ENCODE measurements at places on chromosomes 7 and 10.

GRCh38 chr10:71927159-71927558, 37.0 kb upstream of the CHST3 start:
- DNase-seq = no peak

GRCh38 chr7:512541-513311, 6.9 kb downstream of the PDGFA start:
- DNase-seq = no peak

DNA sequence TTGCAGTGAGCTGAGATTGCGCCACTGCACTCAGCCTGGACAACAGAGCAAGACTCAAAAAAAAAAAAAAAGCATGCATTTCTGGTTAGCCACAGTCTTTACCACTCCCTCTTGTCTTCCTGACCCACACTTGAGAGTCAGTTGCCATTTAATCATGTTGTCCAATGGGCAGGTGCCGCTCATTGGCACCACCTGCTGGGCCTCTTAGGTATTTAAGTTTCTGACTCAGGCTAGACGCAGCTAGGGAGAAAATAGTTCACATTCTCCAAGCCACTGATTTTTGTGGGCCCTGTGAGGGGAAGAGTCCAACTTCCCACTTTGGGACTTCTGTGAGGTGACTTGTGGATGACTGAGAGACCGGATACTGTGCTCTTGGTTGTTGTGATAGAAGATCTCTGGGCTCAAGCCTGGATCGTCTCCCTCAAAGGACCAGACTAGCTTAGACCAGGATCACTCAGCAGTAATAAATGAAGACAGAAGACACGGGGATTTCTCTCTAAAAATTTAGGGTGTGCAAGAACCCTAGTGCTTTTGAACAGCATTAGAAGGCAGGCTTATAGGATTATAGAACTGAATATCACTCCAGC, 26.8 kb upstream of the SORCS3 start:
- DNase-seq = no peak

- DNase-seq = peak; percentile 17
Measured at GRCh38 chr10:103936022-103936421, 18.0 kb upstream of the STN1 start.

DNA sequence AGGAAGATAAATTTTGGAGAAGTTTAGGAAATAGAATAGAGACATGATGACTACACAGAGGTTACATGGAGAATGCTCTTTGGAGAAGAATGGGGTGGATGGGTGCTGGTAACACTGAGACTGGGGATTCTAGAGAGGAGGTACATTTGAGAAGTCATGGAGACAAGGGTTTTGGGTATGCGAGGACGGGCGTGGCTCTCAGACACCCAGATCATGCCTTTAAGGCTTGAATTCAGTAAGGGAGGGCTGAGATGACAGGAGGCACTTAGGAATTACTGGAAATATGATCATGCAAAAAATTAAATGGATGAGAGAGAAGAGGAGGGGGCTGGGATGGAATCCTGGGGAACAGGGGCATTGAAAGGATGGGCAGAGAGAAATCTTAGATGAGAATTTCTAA, 168.8 kb downstream of the ITGA8 start:
- DNase-seq = no peak

DNA sequence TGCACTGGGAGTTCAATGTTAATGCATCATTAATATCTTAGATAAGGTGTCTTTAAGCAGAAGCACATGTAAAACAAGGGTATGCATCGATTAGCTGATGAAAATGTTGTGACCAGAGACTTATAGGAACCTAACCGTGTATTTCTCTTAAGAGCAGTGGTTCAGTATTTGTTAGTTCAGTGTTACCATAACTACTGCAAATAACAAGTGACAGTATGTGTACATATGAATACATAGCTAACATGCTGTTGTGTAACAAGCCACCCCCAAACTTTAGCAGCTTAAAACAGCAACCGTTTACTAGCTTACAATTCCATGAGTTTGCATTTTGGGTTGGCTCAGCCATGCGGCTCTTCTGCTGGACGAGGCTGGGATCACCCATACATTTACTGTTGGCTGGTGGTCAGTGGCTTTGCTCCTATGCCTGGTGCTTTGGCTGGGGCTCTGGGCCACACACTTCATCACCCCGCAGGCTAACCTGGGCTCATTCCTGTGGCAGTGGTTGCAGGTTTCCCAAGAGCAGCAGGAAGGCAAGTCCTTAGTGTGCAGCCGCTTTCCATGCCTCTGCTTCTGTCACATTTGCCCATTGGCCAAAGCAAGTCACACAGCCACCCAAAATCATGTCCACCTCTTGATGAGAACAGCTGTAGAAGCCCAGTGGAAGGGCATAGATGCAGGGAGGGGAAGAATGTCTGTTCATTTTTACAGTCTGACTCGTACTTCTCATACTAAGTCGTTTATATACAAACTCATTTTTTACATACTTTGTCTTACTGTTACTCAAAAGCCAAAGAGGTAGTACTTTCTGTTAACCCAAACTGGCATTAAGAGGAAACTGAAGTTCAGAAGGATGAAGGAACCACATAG, 103.3 kb upstream of the GATA3 start:
- DNase-seq = no peak

GRCh38 chr7:100680576-100681271, 7.2 kb downstream of the GNB2 start:
- no peak for DNase-seq

DNA sequence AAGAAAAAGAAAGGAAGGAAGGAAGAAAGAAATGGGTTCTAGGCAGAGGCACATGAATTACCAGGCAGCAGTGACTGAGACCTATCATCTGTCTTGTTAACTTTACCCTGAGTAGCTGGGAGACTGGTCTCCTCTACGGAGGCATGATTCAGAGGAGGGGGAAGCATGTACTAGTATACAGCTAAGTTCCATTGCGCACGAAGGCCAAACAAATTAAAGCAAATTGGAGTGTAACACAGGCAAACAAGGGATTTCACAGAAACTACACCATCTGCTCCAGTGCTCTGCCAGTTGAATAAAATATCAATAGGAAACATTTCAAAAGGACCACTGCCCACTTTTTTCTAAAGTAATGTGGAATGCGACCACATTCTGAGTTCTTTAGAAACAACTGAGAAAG, 65.9 kb upstream of the RSU1 start:
- no peak for DNase-seq

DNA sequence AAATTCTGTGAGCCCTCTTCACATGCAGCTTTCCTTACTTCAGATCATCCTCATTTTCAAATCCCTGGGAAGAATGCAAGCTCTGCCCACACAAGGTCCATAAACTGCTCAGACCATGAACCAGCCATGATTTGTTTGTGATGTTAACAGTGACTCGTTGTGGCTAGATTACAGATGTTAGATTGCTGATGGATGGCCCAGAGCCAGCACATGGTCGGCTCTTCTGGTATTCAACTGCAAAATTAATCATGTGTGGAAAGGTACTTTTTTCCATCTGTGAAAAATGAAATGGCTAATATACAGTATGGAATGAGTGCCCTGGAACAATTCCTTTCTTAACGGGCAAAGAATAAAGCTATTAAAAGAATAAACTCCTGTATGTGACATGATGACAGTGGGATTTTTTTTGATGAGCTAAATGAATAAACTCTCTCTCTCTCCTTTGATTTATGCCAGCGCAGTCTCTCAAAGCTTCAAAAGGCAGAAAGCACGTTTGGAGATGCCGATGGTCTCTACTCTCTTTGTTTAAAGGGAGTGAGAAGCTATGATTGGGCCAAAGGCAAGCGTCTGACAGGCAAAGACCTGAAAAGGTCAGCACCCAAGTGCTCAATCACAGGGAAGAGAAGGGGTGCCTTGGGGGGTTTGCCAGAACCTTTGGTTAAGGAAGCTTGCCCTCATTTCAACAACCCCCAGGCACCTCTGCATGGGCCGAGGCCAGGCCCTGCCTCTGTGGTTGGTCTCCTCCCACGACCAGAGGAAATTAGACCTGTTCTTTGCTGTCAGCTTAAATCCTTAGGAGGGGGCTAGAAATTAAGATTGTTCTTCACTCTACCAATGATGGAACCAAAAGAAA, 444.0 kb upstream of the NFE2L3 start:
- no peak for DNase-seq

- no peak for DNase-seq
Measured at GRCh38 chr7:80218723-80219122, 84.1 kb downstream of the GNAI1 start.

GRCh38 chr7:74475243-74475986, 21.7 kb downstream of the GTF2IRD1 start:
- DNase-seq = no peak

- no peak for DNase-seq
Measured at GRCh38 chr7:117083648-117084047, 130.3 kb downstream of the ST7 start.

- DNase-seq = no peak
Measured at GRCh38 chr10:133474665-133475424, 21.1 kb downstream of the SCART1 start.

DNA sequence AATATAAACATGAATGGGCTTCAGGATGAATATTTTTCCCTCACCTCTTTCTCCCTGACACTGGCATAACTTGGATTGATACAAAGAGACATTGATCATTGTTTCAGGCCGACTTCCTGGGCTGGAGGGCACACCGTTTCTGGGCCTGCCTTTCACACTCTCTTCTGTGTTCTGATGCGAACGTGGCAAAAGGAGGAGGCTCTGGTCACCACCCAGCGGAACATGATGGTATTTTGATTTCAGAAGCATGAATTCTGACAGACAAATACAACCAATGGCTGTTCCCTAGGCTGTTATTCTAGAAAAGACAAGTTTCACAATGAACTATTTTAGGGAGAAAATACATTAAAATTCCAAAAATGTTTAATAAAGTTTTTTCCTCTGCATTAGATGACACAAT, 534.5 kb upstream of the MKI67 start:
- no peak for DNase-seq

- DNase-seq = no peak
Measured at GRCh38 chr10:109838592-109839244, 84.6 kb downstream of the XPNPEP1 start.

DNA sequence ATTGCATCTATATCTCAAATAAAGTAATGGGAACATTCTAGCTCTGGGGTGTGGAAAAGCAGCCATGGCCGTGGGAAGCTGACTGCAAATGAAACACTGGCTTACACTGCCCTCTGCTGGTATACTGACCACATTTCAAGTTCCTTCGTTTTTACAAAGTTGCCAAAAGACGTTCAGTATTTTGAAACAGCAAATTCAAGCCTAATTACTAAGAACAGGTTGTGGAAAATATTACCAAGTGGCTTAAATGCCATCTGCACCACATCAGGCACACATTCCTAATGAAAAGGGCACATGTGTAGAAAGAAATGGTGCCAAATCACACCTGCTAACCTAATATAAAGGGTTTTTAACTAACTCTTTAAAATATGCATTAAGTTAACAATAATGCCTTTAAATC, 83.9 kb downstream of the JAZF1 start:
- no peak for DNase-seq

- no peak for DNase-seq
Measured at GRCh38 chr7:75667938-75668337, 70.8 kb downstream of the HIP1 start.

DNA sequence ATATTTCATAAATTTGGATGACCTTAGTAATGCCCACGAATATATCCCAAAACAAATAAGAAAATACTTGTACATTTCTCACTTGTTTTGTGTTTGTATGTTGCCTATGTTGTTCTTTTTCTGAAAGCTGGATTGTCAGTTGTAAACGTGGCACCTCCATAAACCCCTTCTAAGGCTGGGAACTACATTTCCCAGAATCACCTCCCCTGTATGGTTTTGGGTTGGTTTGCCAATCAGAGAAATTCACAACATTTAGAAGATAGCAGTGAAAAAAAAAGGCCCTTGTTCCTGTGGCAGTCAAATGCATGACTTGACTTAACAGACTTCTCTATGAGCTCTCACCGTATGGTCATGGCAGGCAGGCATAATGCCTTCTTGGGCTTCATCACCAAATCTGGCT, 676.3 kb upstream of the STEAP1 start:
- DNase-seq = no peak

GRCh38 chr10:17865351-17865750, 56.2 kb downstream of the MRC1 start:
- no peak for DNase-seq

DNA sequence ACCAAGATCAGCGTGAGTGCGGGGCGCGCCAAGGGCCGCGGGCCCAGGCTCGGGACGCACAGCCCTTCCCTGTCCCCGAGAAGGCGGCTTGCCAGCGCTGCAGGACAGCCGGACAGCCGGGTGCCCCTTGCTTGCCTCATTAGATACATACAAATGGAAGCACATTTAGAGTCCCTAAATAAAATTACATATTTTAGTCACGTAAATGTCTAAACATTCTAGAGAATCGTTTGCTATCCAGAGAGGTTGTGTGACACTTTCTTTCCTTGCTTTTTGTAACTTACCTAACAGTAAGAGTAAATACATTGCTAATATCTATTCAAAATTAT, 4.8 kb downstream of the VSTM2A start:
- DNase-seq = no peak

GRCh38 chr7:159078193-159078910, 66.3 kb downstream of the VIPR2 start:
- no peak for DNase-seq

GRCh38 chr10:73478636-73479035, 17.2 kb downstream of the PPP3CB start:
- DNase-seq = no peak

DNA sequence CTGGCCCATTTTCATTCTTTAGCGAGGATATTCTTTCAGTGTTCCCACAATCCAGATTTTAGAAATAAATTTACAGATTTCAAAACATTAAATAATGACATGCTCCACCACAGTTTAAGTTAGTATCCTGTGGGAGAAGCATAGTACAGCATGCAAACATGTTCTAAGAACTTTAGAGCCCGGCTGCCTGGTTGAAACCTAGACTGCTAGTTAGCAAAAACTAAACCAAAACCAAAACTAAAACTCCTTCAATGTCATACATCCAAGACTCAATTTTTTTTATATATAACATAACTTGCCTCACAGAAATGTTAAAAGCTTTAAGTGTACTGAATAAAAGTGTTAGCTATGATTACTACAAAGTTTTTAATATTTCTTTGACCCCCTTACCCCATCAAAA, 17.0 kb downstream of the TRA2A start:
- no peak for DNase-seq

GRCh38 chr10:78634835-78635234, 433.9 kb upstream of the ZMIZ1 start:
- no peak for DNase-seq

DNA sequence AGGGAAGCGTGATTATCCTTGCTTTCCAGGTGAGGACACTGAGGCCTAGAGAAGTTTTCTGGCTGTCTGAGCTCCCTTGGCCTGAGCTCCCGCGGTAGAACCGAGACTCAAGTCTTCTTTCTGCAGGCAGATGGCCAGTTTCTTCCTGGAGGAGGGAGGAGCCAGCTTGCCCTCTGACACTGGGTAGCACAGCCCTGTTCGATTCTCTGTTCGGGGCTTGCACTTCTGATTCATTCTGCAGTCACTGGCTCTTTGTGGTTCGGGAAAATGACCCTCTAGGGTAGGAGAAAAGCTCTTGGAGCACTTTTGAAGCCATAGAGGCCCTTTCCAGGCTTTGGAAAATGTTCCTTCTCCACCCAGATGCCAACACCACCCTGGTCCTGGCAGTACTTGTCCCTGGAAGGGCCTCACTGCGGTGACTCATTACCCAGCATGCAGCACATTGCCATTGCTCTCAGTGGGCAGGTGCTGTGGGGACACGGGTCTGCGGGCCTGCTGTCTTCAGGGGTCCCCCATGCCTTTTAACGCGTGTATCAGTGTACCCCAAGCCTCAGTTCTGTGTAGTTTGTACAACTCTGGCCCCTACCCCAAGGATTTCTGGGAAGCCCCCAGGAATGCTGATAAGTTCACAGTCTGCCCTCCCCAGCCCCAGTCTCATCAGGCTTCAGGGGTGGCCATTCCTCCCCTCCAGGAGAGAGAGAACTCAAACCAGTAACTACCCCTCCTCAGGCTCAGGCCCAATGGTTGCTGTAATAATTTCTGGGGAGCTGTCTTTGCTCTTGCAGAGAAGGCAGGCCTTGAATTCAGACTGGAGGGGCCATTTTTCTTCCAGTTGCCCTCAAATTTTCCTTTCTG, 11.9 kb downstream of the CHST3 start:
- DNase-seq = no peak
